ENCODE measurements at places on chromosomes 13 and 19.
A peak's percentile ranks its signal among the peaks of the same experiment; 100 is the strongest.

- no peaks in the 10 kb centered on the region for H3K36me3 ChIP-seq
- H3K4me3 ChIP-seq: no peak overlapping the region
- DNase-seq: no peak
- peaks cover 7% of the 10 kb centered on the region for H3K27me3 ChIP-seq
- H3K4me1 ChIP-seq: peaks cover 19% of the 10 kb centered on the region
Measured at GRCh38 chr19:29626386-29626785, 20.3 kb downstream of the POP4 start.

DNA sequence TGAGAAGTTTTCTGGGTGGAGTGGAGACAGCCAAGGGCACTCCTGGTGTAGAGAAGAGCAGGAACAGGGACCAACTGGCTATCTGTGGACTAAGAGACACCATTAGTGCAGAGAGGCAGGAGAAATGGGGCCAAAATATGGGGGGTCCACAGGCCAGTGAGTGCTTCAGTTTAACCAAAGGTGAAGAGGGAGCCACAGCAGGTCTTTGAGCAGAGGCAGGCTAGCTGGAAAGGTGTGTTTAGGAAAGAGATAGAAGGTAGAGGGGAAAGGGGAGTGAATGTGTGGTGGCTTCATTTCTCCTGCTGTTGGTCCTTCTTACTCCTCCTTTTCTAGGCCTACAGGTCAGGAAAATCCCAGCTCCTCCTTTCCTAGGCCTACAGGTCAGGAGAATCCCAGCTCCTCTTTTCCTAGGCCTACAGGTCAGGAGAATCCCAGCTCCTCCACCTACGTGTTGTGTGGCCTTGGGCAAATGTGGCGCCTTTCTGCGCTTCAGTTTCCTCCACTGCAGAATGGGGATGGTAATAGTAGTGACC lies 1.5 kb downstream of the TMEM238 start:
- peak overlapping the region; percentile 76 for H3K4me3 ChIP-seq
- peaks cover 26% of the 10 kb centered on the region for H3K27me3 ChIP-seq
- no peak for DNase-seq

DNA sequence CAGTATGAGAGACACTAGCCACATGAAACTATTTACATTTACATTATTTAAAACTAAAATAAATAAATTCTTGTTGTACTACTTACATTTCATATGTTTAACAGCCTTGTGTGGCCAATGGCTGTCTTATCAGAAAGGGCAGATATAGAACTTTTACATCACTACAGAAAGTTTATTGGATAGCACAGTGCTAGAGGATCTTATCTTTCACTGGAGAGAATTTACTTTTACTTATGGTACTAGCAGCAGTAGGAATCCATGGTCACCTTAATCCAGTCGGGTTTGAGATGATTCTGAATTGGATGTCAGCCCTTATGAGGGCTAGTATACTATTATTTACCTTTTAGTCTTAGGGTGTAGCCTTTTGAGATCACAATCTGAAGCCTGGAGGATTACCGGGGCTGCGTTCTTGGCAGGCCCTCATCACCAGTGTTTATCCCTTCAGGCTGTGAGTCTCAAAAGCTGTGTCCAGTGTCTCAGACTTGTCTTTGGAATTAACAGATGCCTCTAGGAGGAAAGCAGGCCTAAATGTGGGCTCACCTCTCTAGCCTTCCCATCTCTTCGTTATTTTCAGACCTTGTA lies 21.7 kb downstream of the IFT88 start:
- H3K4me1 ChIP-seq: no peaks in the 10 kb centered on the region
- H3K36me3 ChIP-seq: peaks cover 50% of the 10 kb centered on the region
- H3K4me3 ChIP-seq: no peak overlapping the region
- H3K27ac ChIP-seq: no peak overlapping the region
- no peak for DNase-seq
- no peaks in the 10 kb centered on the region for H3K27me3 ChIP-seq

- H3K36me3 ChIP-seq: no peaks in the 10 kb centered on the region
- DNase-seq: no peak
- H3K27me3 ChIP-seq: peaks cover 32% of the 10 kb centered on the region
- no peaks in the 10 kb centered on the region for H3K4me1 ChIP-seq
Measured at GRCh38 chr19:42594617-42595489, at the start of gene CEACAM8. TSS of gene CEACAM8 (minus strand) at chr19:42594924. CDS start at chr19:42594828, 96 bp downstream.

- no peak overlapping the region for H3K4me3 ChIP-seq
- H3K36me3 ChIP-seq: no peaks in the 10 kb centered on the region
- H3K27ac ChIP-seq: no peak overlapping the region
- H3K27me3 ChIP-seq: no peaks in the 10 kb centered on the region
Measured at GRCh38 chr13:97535614-97536013, 101.6 kb downstream of the RAP2A start.

- no peak overlapping the region for H3K27ac ChIP-seq
- H3K4me1 ChIP-seq: peaks cover 16% of the 10 kb centered on the region
- H3K36me3 ChIP-seq: no peaks in the 10 kb centered on the region
- H3K27me3 ChIP-seq: peaks cover 2% of the 10 kb centered on the region
Measured at GRCh38 chr13:21929400-21929799, 258.5 kb downstream of the FGF9 start.

- no peak for DNase-seq
- no peak overlapping the region for H3K4me3 ChIP-seq
- H3K27ac ChIP-seq: no peak overlapping the region
- H3K27me3 ChIP-seq: no peaks in the 10 kb centered on the region
- H3K4me1 ChIP-seq: peaks cover 22% of the 10 kb centered on the region
Measured at GRCh38 chr19:52748336-52748950, 13.6 kb upstream of the ZNF611 start.

- H3K36me3 ChIP-seq: peaks cover 4% of the 10 kb centered on the region
- no peak overlapping the region for H3K4me3 ChIP-seq
- no peak for DNase-seq
- no peak overlapping the region for H3K27ac ChIP-seq
Measured at GRCh38 chr13:112168761-112169160, 101.8 kb downstream of the SOX1 start.

DNA sequence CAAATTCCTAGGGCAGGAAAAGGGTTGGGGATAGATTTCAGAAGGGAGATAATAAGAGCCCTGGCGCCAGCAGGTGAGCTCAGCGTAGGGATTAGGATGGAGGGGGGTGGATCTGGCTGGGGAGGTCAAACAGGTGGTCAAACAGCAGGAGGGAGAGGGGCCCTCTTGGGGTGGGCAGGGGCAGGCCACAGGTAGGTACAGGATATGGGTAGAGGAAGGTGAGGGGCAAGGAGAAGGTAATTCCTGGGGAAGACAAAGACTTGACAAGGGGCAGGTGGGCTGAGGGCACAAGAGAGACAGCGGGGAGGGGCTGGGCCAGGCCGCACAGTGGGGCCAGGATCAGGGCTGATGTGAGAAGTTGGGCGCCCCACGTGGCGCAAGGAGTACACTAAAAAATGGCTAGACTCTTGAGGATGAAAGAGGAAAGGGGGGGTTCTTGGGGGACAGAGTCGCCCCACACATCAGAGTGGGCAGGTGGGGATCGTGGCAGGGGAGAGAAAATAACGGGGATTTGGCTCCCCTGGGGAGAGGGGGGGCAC lies 713 bp downstream of the KRI1 start:
- H3K27me3 ChIP-seq: peaks cover 18% of the 10 kb centered on the region
- peaks cover 14% of the 10 kb centered on the region for H3K36me3 ChIP-seq
- peak; percentile 48 for DNase-seq
- H3K27ac ChIP-seq: peak overlapping the region; percentile 78

DNA sequence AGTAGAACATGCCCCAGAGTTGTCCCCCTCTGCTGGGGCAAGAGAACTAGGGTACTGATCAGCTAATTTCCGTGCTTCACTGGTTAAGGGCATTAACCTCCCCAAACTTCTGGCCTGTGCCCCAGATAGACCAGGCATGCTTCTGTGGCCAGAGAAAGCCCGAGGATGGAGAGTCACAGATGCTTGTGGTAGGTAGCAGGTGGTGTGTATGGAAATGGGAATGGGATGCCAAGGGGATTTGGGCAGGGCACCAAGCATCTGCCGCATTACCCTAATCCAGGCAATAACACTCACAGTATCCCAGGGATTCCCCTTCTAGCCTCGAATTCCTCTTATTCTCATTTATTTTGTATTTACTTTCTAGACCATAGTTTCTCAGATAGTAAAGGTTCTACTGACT lies 124.8 kb upstream of the KLF12 start:
- no peak overlapping the region for H3K27ac ChIP-seq
- no peaks in the 10 kb centered on the region for H3K4me1 ChIP-seq
- H3K4me3 ChIP-seq: no peak overlapping the region
- DNase-seq: no peak
- H3K36me3 ChIP-seq: no peaks in the 10 kb centered on the region

DNA sequence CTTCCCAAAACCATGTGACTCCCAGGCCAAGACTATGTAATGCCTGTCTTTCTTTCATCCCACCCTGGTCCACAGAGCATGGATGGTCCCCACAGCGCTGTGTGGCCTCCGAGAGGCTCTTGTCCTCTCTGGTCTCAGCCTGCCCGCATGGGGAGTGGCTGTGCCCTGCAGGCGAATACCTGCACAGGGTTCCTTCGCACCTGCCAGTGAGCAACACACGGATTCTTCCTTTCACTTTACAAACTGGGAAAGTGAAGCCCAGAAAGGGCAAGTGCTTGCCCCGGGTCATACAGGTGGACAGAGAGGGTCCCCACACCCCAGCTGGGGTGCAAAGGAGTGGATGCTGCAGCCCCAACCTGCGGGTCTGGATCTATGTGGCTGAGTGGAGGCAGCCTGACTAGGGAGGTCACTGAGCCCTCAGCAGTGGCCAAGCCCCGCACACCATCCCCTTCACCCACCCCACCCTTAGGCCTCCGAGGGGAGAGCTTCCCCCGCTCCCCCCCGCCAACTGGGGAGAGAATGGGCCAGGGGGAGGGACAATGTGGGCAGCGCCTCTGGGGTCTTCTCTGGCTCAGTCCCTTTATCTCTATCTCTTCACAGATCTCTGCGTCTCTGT lies 747 bp upstream of the MARK4 start:
- H3K4me3 ChIP-seq: peak overlapping the region; percentile 95
- no peaks in the 10 kb centered on the region for H3K36me3 ChIP-seq
- peak; percentile 25 for DNase-seq
- no peak overlapping the region for H3K27ac ChIP-seq
- H3K4me1 ChIP-seq: peaks cover 49% of the 10 kb centered on the region

DNA sequence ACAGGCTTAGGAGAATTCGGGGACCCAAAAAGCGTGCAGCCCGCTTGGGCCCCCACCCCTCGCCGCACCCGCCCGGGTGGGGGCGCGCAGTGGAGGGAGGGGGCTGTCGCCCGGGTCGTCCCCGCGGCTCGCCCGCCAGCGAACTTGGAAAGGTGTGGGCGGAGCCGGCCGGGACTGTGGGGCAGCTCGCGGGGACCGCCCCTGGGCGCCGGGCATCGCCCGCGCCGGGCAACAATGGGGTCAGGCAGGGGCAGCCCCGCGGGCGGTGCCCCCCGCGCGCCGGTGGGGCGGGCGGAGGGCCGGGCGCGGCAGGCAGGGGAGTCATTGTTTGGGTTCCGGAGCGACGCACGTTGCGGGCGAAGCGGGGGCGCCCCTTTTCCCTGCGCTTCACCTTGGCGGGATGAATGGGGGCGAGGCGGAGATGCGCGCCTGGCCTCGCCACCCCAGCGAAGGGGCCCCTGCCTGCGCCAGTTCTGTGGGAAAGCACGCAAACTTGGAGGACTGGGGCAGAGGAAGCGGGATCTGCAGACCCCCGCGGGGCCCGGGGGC lies 647 bp upstream of the KLF12 start:
- H3K27ac ChIP-seq: no peak overlapping the region
- peak; percentile 71 for DNase-seq
- peaks cover 1% of the 10 kb centered on the region for H3K27me3 ChIP-seq
- no peaks in the 10 kb centered on the region for H3K36me3 ChIP-seq

- no peak overlapping the region for H3K4me3 ChIP-seq
- no peak overlapping the region for H3K27ac ChIP-seq
- DNase-seq: no peak
- no peaks in the 10 kb centered on the region for H3K36me3 ChIP-seq
Measured at GRCh38 chr19:51830274-51830673, 35.3 kb downstream of the FPR3 start.

DNA sequence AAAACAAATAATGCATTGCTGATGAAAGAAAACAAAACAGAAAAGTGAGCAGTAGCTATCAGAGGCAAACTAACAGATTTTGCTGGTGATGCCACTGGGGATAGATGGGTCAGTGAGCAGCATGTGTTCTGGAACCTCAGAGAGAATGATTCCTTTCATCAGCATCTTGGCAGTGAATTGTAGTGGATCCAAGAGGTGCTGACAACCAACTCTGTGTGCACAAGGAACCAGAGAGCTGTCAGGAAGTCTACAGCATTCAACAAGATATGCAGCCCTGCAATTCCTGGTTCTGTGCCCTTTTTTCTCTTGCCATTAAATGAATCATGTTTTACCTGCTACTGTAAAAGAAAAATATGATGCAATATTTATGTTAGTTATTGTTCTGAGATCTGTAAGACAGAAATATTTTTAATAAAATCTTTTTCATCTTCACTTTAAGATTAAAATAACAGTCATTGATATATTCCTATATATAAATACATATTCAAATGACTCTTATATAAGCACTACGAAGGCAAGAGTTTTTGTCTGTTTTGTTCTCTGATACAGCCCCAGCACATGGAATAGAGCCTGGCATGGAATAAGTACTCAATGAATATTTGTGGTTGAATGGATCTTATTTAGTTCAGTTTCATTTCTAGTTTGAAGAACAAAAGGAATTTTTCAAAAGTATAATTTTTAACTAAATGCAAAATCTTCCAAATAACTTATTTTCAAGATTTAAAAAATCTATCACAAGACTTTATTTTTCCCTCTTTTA lies 80.8 kb downstream of the FREM2 start:
- H3K27ac ChIP-seq: no peak overlapping the region
- H3K4me3 ChIP-seq: no peak overlapping the region
- H3K4me1 ChIP-seq: peaks cover 22% of the 10 kb centered on the region
- no peak for DNase-seq
- H3K27me3 ChIP-seq: no peaks in the 10 kb centered on the region

GRCh38 chr13:67519356-67519755 lies 289.2 kb upstream of the PCDH9 start:
- no peaks in the 10 kb centered on the region for H3K36me3 ChIP-seq

DNA sequence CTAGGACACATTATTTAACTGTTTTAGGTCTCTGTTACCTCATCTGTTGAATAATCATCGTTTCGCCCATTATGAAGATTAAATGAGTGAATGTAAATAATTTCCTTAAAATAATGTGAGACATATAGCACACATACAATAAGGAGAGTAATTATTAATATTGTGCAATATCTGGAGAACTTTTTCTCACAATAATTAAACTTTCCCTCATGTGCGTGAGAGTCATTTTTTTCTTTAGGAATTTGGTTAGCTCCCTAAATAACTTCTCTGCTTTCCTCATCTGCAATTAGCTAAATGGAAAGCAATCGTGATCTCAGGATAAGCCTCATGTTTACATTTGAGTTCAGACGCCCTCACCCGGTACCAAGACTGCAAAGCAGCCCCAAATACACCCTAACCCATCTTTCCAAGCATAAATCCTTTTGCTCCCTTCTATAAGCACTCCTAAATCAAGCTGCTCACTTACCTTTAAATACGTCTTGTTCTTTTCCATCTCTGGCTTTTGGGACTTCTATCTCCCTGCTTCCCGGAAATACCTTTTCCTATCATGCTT lies 78.8 kb downstream of the MZT1 start:
- H3K27me3 ChIP-seq: no peaks in the 10 kb centered on the region
- H3K4me3 ChIP-seq: no peak overlapping the region
- H3K4me1 ChIP-seq: peaks cover 14% of the 10 kb centered on the region
- no peaks in the 10 kb centered on the region for H3K36me3 ChIP-seq

Data from nephron progenitor cell (in vitro differentiated cells).